Fibroblast of lung (primary cell): ENCODE measurements at places on chromosomes 5 and 9. TPM values are rescaled to one million over a fixed set of nuclear protein-coding genes. Genes with fewer than 3 reads are reported as not detected.

Gene CTXN3
- total RNA-seq: not detected in 2 replicates

Gene TAS2R1
- not detected in 2 replicates for total RNA-seq

Gene ANKRD33B
- total RNA-seq: 4.1 and 7.8 TPM in 2 replicates

Gene ZNF483
- total RNA-seq: 1.5 and 4.3 TPM in 2 replicates

Gene ANKRD55
- under 0.01 TPM in 1 of 2 replicates, not detected in the other for total RNA-seq

Gene PRRX2
- 4.6 and 11.7 TPM in 2 replicates for total RNA-seq

Gene ANXA2R
- 1.8 and 3.1 TPM in 2 replicates for total RNA-seq

Gene CKS2
- 25.9 and 69.7 TPM in 2 replicates for total RNA-seq

Gene PDGFRB
- total RNA-seq: 151 and 231 TPM in 2 replicates

Gene ASS1
- total RNA-seq: 223 and 276 TPM in 2 replicates

Gene ATP10B
- not detected in 2 replicates for total RNA-seq
